ENCODE measurements at places on chromosomes 5 and 9.

- H3K4me1 ChIP-seq = peaks cover under 1% of the 10 kb centered on the region
- H3K27ac ChIP-seq = no peak overlapping the region
- H3K4me3 ChIP-seq = no peak overlapping the region
- H3K36me3 ChIP-seq = no peaks in the 10 kb centered on the region
- no peak for DNase-seq
- no peaks in the 10 kb centered on the region for H3K27me3 ChIP-seq
Measured at GRCh38 chr5:134600600-134600999, 32.0 kb downstream of the SAR1B start.

DNA sequence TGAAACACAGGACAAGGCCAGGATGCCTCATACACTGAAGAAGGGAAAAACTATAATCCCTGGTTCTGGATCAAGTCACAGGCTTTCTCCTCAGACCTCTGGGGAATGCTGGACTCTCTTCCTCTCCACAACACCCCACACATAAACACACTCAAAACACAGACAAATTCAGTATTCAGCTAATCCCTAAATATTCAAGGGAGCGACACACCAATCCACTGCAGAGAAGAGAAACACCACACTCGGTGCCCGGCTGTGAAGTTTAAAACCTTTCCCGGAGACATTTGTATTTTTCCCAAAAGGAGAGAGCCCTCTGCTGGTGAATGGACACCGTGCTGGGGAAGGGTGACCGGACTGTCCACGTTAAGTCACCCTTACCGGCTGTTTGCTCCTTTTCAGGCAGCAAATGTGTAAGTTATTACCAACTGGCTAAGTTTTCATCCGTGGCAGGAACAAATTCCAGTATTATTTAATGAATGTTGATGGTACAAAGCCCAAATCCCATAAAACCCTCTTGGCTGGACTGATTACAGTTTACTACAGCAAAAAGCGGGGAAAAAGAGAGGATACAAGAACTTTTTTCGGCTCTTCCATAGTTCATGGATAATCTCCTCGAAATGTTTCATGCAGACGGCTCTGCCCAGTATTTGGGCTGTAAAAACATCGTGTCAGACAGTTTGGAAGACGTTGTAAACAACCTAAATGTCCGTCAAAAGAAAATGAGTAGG, 130.9 kb upstream of the SLC30A5 start:
- H3K27me3 ChIP-seq = no peaks in the 10 kb centered on the region
- DNase-seq = peak; percentile 6
- no peaks in the 10 kb centered on the region for H3K4me1 ChIP-seq
- no peak overlapping the region for H3K4me3 ChIP-seq
- H3K36me3 ChIP-seq = no peaks in the 10 kb centered on the region
- no peak overlapping the region for H3K27ac ChIP-seq

DNA sequence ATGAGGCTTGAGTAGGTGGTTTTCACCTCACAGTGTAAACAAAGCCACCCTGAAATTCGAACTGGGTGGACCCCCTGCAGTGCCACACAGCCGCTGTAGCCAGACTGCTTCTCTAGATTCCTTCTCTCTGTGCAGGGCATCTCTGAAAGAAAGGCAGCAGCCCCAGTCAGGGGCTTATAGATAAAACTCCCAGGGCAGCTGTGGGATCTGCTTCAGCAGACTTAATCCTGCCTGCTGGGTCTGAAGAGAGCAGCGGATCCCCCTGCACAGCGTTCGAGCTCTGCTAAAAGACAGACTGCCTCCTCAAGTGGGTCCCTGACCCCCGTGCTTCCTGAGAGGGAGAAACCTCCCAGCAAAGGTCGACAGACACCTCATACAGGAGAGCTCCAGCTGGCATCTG, 71.4 kb downstream of the CARTPT start:
- no peak for DNase-seq
- no peak overlapping the region for H3K27ac ChIP-seq
- H3K4me1 ChIP-seq = no peaks in the 10 kb centered on the region
- H3K36me3 ChIP-seq = no peaks in the 10 kb centered on the region
- H3K4me3 ChIP-seq = no peak overlapping the region
- peaks cover 3% of the 10 kb centered on the region for H3K27me3 ChIP-seq

DNA sequence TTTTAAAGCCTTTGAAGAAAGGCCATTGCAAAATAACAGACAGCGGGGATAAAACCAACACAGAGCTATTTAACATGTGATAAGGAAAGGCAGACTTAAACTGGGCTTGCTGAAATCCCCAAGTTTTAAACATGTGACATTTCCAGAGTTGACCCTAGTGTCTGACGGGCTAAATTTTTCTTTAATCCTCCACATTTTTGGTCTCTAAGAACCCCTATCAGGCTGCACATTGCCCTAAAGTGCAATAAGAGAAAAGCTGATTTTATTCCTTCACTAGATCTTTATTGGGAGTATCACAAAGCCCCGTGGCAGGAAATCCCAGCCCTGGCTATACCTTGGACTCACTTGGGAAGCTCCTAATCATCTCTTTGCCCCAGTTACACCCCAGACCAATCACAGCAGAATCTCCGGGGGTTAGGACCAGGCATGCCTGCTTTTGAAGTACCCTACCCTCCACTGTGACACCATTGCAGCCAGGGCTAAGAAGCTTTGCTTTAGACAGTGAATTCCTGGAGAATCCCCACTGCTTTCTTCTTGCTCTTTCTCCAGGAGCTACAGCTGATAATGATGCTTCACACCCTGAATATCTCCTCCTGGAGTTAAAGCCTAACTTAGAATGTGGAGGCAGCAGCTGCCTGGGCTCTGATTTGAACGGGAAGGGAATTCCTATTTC, 20.1 kb upstream of the COL15A1 start:
- no peak for DNase-seq
- no peaks in the 10 kb centered on the region for H3K27me3 ChIP-seq
- no peaks in the 10 kb centered on the region for H3K4me1 ChIP-seq
- no peak overlapping the region for H3K27ac ChIP-seq
- no peak overlapping the region for H3K4me3 ChIP-seq

- DNase-seq = peak; percentile 37
- H3K27ac ChIP-seq = no peak overlapping the region
- H3K4me1 ChIP-seq = no peaks in the 10 kb centered on the region
- no peaks in the 10 kb centered on the region for H3K36me3 ChIP-seq
- no peak overlapping the region for H3K4me3 ChIP-seq
Measured at GRCh38 chr5:89303033-89303480, 420.1 kb upstream of the MEF2C start.

DNA sequence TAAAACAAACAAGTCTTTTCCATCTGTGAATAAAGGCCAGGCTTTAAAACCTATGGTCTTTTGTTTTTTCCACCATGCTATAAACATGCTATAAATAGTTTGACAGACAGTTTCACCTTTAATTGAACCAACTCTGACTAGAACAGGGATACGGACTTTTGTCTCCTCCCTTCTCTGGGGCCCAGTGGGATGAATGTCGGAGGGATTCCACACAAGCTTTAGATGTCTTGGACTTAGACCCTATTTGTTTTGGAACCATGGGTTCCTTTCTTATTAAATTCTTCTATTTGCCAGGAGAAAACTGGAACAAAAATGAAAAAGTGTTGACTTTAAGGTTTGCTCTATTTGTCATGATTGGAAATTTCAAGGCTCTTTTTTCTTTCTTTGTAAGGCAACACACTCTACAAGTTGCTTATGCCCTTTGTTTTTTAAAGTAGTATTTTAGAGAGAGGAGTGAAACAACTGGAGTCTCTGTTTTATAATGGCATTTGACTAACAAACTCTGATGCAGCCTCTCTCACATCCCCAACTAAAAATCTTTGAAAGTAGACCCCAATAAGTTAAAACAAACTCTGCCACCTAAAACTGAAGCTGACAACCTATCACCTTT, 145.3 kb downstream of the MLLT3 start:
- DNase-seq = no peak
- H3K27me3 ChIP-seq = no peaks in the 10 kb centered on the region
- peaks cover 3% of the 10 kb centered on the region for H3K36me3 ChIP-seq
- H3K27ac ChIP-seq = no peak overlapping the region
- no peaks in the 10 kb centered on the region for H3K4me1 ChIP-seq

DNA sequence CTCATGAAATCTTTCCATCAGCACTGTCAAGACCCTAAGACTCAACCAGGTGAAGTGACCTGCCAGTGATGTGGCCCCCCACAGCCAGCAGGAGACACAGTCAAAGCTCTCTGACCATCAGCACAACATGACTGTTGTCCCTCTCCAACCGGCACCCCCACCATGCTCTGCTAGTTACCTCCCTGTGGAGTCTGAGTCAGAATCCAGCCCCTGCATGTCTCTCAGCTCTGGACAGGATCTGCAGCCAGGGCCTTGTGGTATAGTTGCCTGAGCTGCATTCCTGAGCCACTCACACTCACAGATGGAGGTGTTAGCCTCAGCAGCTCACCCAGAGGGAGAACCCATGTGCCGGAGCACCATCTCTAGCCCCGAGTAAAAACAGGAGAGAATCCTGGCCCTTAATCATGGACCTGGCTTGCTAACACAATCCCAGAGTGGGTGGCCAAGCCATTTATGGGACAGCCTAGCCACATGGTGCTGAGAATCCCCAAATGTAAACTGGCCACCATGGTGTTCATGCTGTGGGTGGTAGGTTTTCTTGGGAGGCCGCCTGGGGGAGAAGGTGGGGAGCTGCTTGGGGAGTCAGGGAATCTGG, 237.8 kb downstream of the PAPPA start:
- no peaks in the 10 kb centered on the region for H3K27me3 ChIP-seq
- no peaks in the 10 kb centered on the region for H3K36me3 ChIP-seq
- no peak overlapping the region for H3K4me3 ChIP-seq
- no peak for DNase-seq
- H3K27ac ChIP-seq = no peak overlapping the region
- no peaks in the 10 kb centered on the region for H3K4me1 ChIP-seq

DNA sequence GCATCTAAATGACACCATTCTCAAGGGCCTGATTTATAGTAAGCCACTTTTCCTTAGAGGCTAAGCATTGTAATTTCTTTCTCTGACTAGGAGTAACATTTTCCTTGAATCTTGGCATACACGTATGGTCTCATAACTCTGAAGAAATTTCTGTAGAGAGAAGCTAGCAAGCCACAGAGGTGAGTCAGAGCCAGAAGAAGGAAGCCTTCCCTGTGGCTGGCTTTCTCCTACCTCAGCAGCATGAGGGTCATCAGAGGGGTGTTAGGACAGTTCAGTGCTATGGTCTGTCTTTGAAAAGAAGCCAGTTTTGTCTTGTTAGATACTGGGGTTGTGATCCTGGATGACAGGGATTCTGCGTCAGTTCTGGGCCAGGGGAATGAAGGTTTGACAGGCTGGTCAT, 3.2 kb downstream of the SNX30 start:
- no peaks in the 10 kb centered on the region for H3K27me3 ChIP-seq
- no peak for DNase-seq
- H3K27ac ChIP-seq = no peak overlapping the region
- no peaks in the 10 kb centered on the region for H3K36me3 ChIP-seq
- peaks cover 24% of the 10 kb centered on the region for H3K4me1 ChIP-seq

Data from common myeloid progenitor, CD34-positive (primary cell).